ENCODE measurements at places on chromosomes 16 and 17. TPM values are rescaled to one million over a fixed set of nuclear protein-coding genes. Genes with fewer than 3 reads are reported as not detected.

The SOST gene
- 12.2 TPM for total RNA-seq

The SPN gene
- 7.0 TPM for total RNA-seq

The PYCARD gene
- 23.4 TPM for total RNA-seq

The C17orf107 gene
- 5.6 TPM for total RNA-seq

The KRTAP4-5 gene
- total RNA-seq = not detected

The TMEM114 gene
- total RNA-seq = not detected

Measured in metanephros (tissue), 2 donors.